ENCODE measurements at places on chromosomes 7 and 10. TPM values are rescaled to one million over a fixed set of nuclear protein-coding genes. Genes with fewer than 3 reads are reported as not detected.

DNA sequence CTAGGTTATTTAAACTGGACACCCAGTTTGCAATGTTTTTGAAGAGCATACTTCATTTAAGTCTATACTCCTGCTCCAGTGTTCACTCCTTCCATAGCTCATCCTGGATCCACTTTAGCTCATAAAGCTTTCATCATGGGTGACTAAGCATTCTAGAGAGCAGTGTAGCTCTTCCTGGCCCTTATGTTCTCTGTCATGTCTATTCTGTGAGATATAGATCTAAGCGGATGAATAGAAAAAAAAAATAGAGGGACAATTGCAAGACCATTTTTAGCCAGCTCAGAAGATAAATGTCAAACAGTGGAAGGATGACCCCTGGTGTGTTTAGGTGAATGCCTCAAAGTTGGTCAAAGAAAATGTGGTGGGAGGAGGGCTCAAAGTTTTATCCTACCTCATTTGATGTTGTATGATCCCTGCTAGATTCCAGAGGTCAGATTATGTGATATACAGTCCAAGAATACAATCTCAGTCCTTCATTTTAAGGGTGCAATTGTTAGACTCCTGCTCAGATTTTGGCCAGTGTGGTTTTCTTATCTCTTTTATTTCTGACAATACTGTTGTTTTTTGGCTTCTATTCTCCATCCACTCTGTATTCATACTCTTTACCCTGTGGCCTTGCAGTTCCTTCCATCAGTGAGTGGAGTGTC is 7.5 kb upstream of the HECW1 start:
- DNase-seq, result no peak

DNA sequence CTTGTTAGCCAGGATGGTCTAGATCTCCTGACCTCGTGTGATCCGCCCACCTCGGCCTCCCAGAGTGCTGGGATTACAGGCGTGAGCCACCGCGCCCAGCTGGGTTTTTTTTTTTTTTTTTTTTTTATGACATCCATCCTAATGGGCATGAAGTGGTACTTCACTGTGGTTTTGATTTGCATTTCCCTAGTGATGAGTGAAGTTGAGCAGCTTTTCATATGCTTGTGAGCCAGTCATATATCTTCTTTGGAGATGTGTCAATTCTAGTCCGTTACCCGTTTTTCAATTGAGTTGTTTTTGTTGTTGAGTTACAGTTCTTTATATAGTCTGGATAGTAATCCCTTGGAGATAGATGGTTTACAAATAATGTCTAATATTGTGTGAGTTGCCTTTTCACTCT is 127.7 kb downstream of the SMURF1 start:
- DNase-seq, result no peak

DNA sequence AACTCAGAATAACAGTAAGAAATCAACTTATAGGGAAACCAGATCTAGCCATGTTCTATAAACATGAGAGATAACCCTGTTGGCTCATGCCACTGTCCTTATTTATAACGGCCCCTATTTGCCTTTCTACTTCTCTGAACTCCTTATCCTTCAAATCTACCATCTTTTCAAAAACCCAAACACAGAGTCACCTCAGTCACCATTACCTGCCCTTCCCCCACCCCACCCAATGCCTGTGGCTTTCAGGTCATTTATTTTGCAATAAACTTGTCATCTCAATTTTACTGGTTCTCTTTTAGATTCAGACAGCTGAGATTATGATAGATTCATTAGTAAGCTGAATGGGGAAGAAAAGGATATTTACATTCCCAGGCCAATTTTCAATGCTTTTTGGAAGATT is 53.6 kb downstream of the KMT2C start:
- no peak for DNase-seq

GNAI1 gene
- total RNA-seq, result 31.4 TPM

FRA10AC1 gene
- 1.8 TPM for total RNA-seq

DNA sequence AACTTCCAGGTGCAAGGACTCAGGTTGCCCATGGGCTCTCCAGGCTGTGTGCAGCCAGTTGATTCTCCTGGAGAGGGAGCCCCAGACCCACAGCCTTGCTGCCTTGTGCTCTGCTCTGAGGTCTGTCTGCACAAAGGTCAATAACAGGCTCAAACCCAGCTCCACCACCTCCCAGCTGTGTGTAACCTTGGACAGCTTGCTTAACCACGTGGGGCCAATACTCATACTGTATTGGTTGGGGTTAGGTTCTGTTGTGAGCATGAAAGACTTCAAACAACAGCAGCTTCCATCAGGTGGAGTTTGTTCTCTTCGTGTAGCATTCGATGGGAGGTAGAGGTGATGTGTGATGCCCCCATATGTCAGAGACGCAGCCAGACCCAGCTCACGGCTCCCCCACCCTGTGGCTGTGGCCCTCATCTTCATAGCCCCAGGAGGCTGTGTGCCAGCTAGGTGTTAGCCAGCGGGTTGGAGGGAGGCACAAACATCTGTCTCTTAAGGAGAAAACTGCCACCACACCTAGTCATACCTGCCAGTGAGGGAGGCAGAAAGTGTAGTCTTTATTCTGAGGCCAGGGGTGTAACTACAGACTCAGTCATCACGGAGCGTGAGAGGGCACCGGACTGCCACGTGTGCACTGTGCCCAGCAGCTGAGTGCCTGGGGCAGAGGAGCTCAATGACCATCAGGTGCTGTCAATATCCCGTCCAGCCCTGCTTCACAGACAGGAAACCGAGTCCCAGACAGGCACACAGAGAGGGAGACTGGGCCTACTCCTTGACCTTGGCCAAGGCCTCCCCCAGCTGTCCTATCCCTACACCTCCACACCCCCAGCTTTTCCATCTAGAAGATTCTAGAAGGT is 8.1 kb upstream of the POLD2 start:
- DNase-seq, result peak; percentile 66

CSGALNACT2 gene
- total RNA-seq, result 1.3 TPM

DNA sequence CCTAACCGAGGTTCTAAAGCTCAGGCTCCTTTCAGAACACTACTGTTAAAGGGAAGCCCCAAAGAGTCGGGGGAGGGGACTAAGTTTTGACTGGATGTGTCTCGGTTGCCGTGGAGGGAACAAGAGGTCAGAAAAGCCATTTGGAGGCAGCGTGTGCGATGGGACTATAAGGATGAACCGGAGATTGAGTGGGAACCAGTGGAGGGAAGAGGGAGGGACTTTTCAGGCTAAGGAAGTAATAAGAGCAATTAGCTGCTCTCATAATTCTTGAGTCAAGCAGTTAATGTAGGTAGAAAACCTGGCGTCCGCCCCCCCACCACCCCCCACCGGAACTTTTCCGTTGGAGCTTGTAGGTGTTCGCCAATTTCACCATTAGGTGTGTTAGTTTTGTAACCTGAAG is 491 bp upstream of the AKAP9 start:
- DNase-seq, result peak; percentile 67

DNA sequence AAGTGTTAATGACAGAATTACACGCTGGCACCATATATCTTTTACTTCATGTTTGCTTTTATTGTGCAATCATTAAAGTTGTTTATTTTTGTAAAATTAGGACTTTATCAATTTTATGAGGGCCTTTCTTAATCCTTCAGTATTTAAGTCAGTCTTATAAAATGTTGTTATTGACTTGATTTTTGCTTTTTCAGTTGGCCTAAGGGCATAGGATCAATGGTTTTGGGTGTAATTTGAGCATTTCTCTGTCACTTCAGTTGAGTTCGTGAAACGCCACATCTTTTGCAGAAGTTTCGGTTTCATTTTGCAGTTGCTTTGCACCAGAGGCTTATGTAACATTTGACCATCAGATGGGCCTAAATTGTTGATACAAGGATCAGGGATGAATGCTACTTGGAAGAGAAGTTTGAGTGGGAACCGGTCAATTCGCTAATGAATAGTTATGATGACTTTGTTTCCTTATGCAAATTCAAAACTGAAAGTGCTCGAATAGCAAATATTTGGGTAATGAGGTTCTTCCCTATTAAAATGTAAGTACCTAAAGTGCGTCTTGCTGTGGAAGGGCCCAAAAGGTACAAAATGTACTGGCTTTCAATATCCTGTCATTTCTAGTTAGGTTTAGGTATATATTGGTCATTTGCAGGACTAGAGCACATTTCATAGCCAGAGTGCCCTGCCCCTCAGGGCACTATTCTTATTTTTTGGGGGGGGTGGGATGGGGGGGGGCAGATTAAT is 340.9 kb downstream of the LRMDA start:
- no peak for DNase-seq

DNA sequence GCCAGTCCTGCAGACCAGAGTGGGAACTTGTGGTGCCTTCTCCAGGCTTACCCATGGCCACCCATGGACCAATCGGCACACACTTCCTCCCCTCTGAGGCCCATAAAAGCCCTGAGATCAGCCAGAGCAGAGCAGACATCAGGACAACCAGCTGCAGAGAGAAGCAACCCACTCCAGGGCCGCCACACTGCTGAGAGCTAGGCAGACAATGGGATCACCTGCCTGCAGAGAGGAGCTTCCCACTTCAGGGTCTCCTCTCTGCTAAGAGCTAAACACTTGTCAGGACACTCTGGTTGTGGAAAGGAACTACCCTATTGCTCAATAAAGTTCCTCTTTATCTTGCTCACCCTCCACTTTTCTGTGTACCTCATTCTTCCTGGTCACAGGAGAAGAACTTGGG is 34.0 kb downstream of the C7orf25 start:
- no peak for DNase-seq

DNA sequence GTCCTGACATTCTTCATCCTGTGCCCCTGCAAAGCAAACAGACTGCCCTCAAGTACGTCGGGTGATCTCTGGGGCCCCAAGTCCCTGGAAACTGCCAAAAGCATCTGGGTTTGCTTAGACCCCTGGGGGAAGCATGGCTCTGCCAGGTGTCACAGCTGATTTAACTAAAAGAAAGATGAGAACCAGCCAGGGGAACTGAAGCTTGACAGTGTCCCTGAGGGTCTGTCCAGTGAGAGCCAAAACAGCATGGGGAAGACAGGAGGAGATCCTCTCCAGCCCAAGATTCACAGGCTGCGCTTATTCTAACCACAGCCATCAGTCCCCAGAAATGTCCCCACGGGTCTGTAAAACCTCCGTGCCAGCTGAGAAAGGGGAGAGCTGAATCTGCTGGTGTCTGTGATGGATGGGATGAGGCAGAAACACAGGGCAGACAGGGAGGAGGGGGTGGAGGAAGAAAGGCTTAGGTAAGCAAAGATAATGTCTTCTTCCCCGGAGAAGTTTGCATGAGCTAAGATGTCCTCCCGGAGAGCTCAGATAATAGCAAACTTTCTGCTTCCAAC is 21.3 kb downstream of the CCDC3 start:
- DNase-seq, result no peak

DNA sequence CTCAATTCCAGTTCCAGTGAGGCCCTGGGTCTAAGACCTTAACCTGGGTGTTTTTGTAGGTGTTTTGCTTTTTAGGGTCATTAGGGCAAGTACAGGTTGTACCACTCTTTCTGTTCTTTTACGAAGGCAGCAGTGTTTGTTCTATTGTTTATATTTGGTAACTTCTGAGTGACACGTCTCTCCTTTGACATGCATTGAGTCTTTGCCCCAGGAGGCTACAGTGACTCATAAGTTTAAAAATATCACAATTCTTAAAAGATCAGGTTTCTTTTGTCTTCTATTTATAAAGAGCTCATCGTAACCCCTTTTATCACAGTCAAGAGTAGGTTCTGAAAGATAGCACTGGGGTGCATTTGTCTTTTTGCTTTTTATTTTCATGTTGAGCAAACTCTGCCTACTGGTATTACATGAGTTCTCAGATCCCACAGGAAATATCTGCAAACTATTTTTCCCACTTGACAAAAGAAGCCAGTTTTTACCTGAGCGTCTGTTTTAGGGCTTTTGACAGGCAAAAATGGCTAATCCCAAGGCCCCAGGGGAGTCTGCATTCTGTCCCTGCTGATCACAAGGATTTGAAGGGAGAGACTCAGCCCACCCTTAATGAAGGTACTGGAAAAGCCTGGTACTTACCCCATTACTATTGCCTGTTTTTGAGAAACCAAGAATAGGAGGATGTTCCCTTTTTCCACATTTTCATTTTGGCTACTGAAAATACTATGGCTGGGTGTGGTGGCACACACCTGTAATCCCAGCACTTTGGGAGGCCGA is 7.9 kb downstream of the NUDT13 start:
- DNase-seq, result no peak

DNA sequence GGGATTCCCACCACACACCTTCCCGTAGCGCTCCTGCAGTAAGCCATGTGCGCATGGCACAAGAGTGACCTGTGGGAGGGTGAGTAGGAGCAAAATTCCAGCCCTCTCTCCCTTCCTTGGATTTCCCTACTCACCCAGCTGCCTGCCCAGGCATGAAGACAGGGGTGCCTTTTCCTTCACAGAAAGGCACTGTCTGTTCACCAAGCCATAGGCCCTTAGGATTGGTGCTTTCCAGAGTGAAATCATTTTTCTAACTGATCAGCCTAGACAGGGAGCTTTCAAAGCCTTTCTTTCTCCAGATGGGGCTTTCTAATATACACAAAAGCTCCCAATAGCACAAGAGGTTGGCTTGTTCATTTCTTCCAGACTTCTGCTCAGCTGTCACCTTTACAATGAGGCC is 79.7 kb downstream of the CTTNBP2 start:
- no peak for DNase-seq

DNA sequence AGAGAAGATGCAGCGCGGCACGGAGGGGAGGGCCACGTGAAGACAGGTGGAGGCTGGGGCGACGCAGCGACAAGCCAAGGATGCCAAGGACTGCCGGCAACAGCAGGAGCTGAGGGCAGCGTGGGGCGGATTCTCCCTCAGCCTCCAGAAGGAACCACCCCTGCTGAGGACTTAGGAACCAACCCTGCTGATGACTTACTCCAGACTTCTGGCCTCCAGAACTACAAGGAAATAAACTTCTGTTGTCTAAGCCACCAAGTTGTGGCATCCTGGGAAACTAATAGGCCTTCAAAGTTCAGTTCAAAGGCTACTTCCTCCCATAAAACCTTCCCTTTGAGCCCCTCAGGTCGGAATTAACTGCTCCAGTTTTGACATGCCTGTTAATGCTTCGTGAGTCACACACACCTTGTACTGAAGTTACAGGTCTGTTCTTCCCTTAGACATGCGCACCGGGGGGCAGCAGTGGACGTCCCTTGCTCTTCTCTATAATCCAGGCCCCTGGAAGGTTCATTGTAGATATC is 88.4 kb upstream of the RHEB start:
- peak; percentile 95 for DNase-seq

GRCh38 chr7:85144771-85145170 is 42.1 kb downstream of the SEMA3D start:
- DNase-seq, result no peak

DNA sequence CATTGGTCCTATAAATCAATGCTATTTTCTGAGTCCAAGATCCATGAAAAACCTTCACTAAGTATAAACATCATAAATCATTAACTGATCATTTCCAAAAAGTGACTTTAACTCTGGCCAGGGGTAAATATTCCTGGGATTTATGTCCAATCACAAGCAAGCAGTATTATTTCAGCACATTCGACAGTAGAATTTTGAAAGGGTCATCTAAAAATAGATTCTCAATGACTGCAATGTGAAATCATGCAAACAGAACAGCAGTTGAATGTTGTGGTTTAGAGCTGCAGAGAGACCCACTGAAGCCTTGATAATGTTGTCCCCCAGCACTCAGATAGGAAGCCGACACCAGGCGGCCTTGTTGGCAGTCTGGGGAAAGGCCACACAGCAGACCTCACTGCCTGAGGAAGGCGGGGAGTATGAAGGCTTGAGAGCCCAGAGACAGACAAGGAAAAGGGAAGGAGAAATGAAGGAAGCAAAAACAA is 38.1 kb downstream of the FAM107B start:
- DNase-seq, result no peak

- DNase-seq, result no peak
These were observed 81.3 kb upstream of the LRRN3 start for GRCh38 chr7:111009526-111010040.
